ENCODE measurements at places on chromosomes 7 and 10. TPM values are rescaled to one million over a fixed set of nuclear protein-coding genes. Genes with fewer than 3 reads are reported as not detected.

GSTK1 gene
- 142 TPM for total RNA-seq

HTR5A gene
- not detected for total RNA-seq

C10orf53 gene
- total RNA-seq, result not detected

TRIM74 gene
- total RNA-seq, result not detected

NYAP1 gene
- total RNA-seq, result 2.9 TPM

PRR15 gene
- 0.30 TPM for total RNA-seq

PLEKHA1 gene
- 34.8 TPM for total RNA-seq

All from mammary microvascular endothelial cell (primary cell).